ENCODE measurements at places on chromosomes 16 and 17. TPM values are rescaled to one million over a fixed set of nuclear protein-coding genes. Genes with fewer than 3 reads are reported as not detected.
A peak's percentile ranks its signal among the peaks of the same experiment; 100 is the strongest.

DNA sequence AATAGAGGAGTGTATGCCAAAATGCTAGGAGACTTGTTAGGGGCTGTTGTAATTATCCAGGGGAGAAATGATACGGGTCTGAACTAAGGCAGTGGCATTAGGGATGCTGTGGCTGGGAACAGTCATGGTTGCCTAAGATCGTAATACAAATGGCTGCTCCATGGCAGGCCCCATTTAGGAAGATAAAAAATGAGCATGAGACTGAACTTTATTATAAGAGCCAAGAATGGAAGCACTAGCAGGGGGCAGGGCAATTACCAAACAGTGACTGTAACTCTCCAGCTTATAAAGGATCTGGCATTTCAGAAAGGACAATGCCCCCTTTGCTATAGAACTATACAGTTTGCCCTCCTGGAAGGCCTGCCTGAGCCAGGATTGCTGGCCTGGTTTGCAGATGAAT is 503.3 kb upstream of the CDH5 start:
- DNase-seq = no peak

DNA sequence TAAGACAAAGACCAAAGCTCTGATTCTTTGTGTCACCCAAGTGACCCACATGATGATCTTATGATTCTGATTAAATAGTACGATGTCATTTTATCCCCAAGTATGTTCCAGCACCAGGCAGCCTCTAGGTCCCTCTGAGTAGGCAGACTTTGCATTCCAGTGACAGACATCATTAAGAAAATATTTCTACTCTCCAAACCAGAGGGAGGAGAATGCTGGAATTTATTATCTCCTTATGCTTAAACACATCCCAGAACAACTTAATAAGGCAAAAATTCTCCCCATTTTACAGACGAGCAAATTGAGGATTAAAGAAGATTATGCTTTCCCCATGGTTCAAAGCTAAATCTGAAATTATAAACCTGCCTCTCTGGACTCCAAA is 192.8 kb upstream of the CDH11 start:
- DNase-seq = no peak

DNA sequence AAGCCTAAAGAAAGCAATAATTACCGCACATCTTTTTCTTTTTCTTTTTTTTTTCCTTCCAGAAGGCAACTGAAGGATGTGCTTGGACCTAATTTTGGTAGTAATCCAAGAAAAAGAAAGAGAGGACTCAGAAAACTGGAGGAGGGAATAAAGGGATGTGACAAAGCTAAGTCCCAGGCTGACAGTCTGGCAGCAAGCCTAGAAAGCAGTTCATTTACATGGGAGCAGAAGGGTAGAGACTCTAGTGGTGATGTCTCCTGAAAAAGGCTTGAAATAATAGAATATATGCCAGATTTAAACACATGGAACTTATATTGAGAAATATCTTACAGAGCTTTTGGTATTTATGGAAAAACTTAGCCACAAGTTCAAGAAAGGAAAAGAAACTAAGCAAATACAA is 101.0 kb upstream of the SHISA6 start:
- peak; percentile 49 for DNase-seq

DNA sequence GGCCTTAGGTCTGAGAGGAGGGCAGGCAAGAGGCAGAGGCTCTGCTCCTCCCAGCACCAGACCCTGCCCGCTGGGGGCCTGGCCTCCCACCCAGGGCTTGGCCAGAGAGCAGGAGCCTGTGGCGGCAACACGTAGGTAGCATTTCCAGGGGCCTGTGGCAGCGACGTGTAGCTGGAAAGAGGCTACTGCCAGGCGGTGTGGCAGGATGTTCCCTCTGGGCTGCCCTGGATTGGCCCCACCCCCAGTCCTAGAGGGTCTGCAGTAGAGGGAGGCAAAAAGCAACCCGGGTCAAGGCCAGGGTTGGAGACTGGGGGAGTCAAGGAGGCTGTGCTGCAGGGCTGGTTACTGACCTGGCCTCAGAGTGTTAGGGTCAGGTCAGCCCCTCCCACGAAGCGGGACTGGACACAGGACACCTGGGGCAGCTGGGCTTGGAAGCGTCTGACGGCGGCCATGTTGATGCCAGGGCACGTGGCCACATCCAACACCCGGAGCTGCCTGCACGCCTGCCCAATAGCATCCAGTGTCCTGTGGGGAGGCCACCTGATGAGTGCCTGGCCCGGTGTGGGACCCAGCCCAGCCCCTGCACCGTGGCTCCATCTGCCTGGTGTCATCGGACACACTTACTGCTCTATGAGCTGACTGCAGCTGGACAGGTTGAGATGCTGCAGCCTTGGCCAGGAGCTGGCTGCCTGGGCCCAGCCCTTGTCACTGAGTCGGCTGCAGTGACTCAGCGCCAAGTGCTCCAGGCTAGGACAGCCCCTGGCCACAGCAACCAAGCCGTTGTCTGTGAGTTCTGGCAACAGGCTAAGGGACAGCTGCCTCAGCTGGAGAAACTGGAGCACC is 8.5 kb downstream of the ELMO3 start:
- no peak for DNase-seq

GRCh38 chr17:81902023-81902652 is at the start of gene NPB:
Gene NPB, plus strand, starts transcription at chr17:81902238. Its CDS starts 40 bp downstream, at chr17:81902278.
- DNase-seq = no peak

DNA sequence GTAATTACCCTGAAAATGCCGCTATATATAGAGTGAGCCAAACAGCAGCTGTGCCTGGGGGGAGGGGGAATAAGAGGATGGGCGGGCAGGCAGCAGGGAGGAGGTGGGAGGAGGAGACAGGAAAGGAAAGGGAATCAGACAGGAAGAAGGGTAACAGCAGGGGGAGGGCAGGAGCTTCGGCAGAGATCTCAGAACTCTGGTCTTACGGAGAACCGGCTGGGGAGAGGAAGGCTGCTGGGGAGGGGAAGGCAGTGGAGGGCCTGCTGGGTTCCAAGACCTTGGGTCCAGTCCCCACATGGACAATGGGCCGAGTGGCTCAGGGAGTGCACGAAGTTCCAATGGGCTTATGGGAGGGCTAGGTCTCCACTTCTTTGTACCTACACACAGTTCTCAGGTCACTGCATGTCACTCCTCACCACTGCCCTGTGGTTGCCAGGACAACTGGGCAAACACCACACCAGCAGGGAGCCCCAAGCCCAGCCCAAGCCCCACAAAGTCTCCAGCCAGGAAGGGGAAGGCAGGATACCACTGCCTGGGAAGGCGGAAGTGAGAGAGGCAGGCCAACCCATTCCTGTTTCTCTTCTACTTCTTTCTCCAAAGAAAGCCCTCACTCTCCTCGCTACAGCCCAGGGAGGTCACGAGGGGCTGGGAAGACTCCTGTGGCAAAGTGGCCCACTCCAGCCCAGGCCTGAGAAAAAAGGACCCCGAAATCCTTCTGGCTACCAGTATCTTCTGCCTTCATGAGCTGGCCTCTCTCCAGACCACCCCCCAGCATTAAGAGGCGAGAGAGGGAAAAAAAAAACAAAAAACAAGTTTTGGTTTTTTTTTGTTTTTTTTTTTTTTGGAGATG is 25.3 kb downstream of the G6PC3 start:
- peak; percentile 50 for DNase-seq

DNA sequence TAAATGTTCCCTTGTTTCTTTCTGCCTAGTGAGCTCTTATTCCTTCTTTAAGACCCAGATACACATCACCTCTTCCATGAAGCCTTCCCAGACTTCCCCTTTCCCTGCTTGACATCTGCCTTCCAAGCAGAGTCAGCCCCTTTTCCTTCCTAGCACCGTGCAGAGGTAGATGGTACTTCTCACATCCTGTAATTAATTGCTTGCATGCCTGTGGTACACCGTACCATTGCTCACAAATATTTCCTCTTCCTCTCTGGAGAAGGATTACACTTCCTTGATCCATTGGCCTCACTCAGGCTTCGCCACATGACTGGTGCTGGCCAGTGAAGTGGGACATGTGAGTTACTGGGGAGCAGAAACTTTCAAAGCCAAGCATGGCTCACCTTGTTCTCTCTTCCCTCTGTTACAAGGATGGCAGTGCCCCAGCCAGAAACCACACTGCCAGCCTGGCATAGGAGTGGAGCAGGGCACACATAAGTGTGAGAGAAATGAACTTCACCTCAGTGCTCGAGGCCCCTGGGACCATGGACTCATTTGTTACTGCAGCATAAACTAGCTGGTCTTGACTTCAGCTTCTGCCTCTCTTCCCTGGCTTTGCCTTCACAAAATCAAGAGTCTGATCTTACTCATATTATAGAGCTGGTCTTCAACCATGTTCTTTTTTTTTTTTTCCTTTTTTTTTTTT is 44.0 kb downstream of the SOST start:
- DNase-seq = no peak

- DNase-seq = no peak
These were observed 27.4 kb upstream of the SSTR2 start for GRCh38 chr17:73137376-73137775.

DNA sequence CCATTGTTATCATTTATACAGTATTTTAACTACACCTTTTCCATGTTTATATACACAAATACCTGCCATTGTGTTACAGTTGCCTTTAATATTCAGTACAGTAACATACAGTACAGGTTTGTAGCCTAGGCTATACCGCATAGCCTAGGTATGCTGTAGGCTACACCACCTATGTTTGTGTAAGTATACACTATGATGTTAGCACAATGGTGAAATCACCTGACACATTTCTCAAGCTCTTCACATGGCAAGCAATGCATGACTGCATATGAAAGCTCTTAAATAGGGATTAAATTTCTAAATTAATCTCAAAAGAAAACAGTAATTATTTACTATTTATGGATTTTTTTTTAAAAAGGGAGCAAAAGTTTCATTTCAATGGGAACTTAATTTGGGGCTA is 12.0 kb downstream of the LRRC37B start:
- no peak for DNase-seq

DNA sequence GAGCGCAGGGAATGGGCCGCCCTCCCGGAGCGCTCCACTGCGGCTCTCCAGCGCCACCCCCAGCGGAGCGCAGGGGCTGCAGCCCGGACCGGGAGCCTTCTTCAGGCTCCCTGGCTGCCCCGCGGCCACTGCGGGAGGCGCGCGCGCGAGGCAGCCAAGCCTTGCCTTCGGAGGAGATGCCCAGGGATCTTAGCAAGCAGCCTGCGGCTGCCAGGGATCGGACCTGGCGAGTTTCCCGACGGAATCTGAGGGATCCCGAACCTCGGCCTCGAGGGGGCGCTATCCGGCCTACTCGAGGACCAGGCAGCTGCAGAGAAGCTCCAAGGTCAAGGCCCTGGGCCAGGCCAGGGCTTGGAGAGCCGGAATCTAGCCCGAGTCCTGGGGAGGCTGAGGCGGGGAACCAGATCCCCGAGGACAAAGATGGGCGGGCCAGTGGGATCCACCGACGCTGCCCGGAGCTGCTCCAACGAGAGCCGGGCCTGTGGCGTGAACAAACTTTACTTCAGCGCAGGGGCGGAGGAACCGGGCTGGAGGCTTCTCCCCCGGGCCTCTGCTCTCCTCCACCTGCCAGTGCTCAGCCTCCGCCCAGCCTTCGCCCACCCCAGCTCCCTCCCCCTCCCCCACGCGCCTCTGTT is at the start of gene IRX6:
Gene IRX6 (plus strand): TSS at position 567 of the 635 bp plus-strand sequence. CDS start 889 bp downstream, outside the sequence.
- no peak for DNase-seq

The TEX14 gene
- total RNA-seq = 0.31 TPM

The KCNG4 gene
- not detected for total RNA-seq

The CDC27 gene
- 168 TPM for total RNA-seq

The FOXC2 gene
- total RNA-seq = 0.62 TPM

The KRTAP3-2 gene
- not detected for total RNA-seq

All from occipital lobe (tissue), 3 donors.